ENCODE measurements at places on chromosomes 4 and X.

DNA sequence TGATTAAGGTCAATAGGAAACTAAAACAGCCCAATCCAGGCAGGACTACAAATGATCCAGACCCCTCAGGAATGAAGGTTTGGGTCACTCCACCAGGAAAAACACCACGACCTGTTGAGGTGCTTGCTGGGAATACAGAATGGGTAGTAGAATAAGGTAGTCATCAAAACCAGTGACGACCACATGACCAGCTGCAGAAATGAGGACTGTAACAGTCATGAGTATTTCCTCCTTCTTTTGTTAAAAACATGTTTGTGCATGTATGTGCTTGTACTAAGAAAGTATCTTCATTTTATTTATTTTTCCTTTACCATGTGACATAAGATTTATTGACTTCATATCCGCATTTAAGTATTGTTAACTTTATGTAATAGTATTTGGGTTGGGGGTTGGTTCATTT, 603.5 kb upstream of the NR3C2 start:
- no peak for DNase-seq

GRCh38 chr4:15040916-15041463, 38.7 kb downstream of the CPEB2 start:
- no peak for DNase-seq

DNA sequence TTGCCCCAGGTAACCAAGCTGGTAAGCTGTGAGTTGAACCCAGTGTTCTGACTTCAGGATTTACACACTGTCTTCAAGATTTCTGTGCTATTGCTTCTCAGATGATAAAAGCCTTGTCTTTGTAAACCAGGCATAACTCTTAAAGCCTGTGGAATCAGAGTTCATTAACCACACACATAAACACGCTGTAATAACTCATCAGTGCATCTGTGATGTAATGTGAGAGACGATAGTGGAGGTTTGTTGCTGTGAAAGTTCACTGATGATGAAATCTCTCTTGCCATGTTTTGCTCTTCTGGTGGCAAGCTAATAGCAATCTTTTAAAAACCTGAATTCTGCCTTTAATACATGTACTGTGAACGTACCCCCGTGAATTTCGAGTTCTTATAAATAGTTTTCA, 41.5 kb downstream of the CLCN4 start:
- DNase-seq: no peak

- no peak for DNase-seq
Measured at GRCh38 chrX:55056820-55057674, 17.8 kb upstream of the PAGE2B start.

DNA sequence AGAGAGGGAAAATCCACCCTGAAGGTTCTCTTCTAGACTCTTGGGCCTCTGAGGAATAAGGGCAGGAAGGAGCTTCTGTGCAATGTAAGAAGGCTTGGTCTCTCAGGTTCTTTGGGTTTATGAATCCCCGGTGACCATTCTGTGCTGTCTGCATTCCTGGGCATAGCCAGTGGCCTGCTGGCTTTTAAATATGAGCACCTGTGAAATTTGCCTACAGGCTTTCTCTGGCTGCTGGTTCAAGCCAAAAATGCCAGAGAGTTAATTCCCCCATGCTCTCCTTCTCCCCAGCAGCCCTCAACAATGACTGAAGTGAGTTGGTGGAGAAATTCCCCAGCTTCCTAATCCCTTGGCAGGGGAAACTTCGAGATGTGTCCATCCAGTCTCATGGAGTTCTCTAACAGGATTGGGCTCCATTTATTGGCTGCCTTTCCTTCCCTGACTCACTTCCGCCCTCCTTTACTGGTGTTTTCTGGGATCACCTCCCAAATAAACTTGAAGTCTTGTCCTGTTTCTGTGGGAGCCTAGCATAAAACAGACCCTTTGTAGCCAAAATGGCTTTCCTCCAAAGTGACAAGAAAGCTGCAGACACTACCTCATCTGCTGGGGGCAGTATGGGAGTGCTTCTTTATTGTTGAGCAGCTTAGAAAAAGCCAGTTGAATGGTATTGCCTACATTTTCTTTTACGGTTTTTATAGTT, 179.4 kb upstream of the CASK start:
- no peak for DNase-seq

- peak; percentile 65 for DNase-seq
Measured at GRCh38 chr4:184815046-184815877, 10.5 kb downstream of the ACSL1 start.

DNA sequence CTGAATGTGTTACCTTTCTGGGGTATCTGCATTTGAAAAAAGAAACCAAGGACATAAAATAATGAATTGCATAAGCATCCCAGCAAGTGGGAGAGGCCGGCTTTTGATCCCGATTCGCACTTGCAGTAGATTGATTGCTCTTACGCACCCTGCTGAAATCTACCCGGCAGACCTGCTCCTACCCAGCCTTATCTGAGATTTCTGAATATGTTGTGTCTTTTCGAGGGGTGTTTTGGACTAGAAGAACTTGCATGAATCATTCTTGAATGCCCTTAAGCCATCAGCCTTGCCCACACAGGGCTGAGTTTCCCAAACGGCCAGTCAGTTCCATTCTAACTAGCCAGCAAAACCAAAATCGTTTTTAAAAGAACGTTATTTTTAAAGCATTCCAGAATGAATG, 174.4 kb upstream of the BCOR start:
- DNase-seq: no peak

DNA sequence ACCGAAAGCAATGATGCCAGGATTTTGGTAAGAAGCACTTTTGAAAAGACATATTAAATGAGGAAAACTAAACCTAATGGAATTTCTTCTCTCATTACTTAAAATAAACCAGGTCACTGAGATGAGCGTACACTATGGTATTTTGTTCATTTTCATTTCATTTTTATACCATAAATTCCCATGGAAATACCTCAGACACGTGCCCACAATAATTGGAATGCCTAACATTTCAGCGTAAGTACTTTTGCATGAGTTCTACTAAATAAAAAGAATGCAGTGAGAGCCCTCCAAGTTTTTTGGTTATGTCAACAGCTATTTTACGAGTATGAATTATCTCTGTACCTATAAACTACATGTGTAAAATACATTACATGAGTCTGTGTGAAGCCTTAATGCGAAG, 3.2 kb downstream of the CAMK2D start:
- DNase-seq: no peak

DNA sequence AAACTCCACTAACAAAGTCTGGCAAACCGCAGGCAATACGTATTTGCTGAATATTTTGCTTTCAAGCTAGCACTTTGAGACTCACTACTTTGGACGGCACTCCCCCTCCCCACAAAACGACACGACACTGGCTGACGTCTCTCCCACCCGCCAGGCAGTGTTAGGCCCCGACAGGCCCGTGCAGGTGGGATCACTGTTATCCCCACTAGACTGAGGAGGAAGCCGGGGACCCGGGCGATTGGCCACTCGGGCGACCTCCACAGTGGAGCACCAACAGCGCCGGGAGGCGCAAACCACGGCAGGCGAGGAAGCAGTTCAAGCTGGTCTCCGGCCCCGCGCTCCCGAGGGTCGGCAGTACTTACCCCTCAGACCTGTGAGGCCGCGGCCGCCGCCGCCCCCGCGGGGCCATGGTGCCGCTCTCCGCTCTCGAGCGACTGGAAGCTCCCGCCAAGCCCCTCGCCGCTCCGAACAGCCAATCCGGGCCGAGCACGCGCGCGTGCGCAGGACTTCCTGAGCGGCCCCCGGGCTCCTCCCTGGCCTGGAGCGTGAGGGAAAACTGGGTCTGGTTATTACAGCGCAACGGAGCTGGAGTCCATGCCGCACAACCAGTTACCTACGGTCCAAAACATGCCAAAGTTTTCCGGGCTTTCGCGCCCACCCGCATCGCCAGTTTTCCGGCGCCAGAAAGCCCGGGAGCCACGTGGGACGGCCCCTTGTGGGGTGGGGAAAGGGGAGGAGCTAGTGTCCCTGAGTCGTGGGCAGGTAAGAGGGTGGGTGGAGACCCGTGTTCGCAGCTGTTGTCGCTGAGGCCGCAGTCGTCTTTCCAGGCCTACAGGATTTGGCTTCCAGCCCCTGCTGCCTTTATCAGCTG, at the start of gene CENPU:
Gene CENPU, minus strand, starts transcription at position 443 of the 871 bp plus-strand sequence. Its CDS starts 34 bp downstream, at position 409.
- peak; percentile 94 for DNase-seq

DNA sequence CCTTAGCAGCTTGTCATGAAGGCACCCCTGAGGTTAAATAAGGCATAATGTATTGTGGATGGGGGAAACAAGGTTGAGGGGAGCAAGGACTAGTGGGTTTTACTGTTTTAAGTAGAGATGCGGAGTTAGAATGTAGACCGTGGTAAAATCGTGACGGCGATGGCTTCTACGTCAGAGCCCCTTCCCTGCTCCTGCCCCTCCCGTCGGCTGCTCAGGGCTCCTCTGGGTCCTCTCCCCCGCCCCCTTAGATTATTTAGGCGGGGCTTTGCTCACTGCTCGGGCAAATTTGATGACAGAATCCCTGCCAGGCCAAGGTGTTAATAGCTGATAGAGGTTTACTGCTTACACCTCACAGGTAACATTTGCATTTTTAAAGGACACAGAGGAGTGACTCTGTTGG, 2.3 kb downstream of the FRMPD3 start:
- no peak for DNase-seq

- no peak for DNase-seq
Measured at GRCh38 chr4:151753056-151753455, 7.8 kb downstream of the GATB start.

- DNase-seq: no peak
Measured at GRCh38 chr4:67886281-67886680, 2.5 kb upstream of the TMPRSS11D start.
